Upper lobe of right lung (tissue), 1 donor: ENCODE measurements at places on chromosomes 6 and 20. TPM values are rescaled to one million over a fixed set of nuclear protein-coding genes. Genes with fewer than 3 reads are reported as not detected.
A peak's percentile ranks its signal among the peaks of the same experiment; 100 is the strongest.

CFAP61 gene
- not detected for total RNA-seq

- H3K36me3 ChIP-seq: no peaks in the 10 kb centered on the region
- H3K27me3 ChIP-seq: no peaks in the 10 kb centered on the region
- DNase-seq: no peak
- H3K4me3 ChIP-seq: no peak overlapping the region
These were observed 197.5 kb upstream of the JARID2 start for GRCh38 chr6:15048367-15048766.

GRCh38 chr6:101818051-101818450 is 424.5 kb downstream of the GRIK2 start:
- no peak overlapping the region for H3K27ac ChIP-seq
- no peaks in the 10 kb centered on the region for H3K4me1 ChIP-seq
- DNase-seq: no peak
- no peaks in the 10 kb centered on the region for H3K36me3 ChIP-seq
- H3K4me3 ChIP-seq: no peak overlapping the region

- no peak overlapping the region for H3K27ac ChIP-seq
- H3K4me3 ChIP-seq: no peak overlapping the region
- no peaks in the 10 kb centered on the region for H3K4me1 ChIP-seq
- H3K36me3 ChIP-seq: no peaks in the 10 kb centered on the region
- DNase-seq: no peak
These were observed 392.0 kb upstream of the FLRT3 start for GRCh38 chr20:14729390-14729789.

DNA sequence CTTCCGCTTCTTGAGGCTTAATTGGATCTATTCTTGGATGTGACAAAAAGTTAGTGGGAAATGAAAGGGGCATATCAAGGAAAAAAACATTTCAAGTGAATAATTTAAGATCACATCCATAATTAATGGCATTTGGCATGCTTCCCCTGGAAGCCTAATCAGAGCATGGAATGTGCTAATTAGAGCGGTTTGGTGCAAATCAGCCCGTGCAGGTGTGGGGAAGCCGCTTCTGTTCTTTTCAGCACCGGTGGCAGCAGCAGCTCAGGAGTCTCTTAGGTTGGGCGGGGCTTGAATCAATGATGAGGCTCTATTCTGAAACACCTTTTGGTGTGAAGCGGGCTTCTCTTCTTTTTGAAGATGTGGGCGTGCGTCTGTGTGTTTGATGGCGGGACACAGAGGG is 301.2 kb downstream of the LRFN2 start:
- H3K4me1 ChIP-seq: no peaks in the 10 kb centered on the region
- H3K4me3 ChIP-seq: no peak overlapping the region
- no peak for DNase-seq
- no peaks in the 10 kb centered on the region for H3K27me3 ChIP-seq
- H3K27ac ChIP-seq: no peak overlapping the region
- no peaks in the 10 kb centered on the region for H3K36me3 ChIP-seq

DNA sequence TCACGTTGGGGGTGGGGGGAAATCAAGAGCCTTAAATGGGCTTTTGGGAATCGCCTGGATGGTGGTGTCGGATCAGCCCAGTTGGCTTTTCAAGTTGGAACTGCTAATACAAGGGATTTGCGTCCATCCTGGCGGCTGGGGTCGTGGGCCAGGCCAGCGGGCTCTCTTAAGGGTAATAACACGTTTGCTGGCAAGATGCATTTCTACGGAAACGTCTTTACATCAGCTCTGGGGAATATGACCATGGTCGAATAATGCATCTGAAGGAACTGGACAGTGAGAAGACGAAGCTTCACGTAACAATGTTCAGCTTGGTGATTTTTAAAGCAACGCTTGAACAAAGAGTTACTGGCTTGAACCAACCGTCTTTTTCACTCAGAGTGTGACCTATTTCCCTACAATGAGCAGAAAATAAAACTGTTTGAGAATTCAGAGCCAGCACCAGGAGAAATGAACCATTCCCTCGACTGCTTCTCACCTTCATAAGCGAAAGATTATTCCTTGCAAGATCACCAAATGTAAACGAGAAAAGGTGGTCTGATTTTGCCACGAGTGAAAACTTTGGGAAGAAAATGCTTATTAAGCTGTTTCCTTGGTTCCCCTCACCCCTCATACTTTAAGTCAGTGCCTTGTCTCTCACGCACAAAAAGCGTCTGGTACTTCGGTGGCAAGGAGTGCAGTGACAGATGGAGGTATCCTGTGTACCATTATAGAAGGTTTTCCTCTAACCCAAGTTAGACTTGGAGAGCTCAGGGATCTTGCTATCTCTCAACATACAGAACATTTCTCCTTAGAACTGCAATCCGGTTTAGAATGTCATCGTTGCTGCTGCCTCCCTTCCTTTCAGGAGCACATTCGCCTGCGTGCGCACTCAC is 1.4 kb upstream of the MARCKS start:
- no peaks in the 10 kb centered on the region for H3K4me1 ChIP-seq
- no peaks in the 10 kb centered on the region for H3K36me3 ChIP-seq
- H3K27me3 ChIP-seq: peaks cover 4% of the 10 kb centered on the region
- peak overlapping the region; percentile 78 for H3K4me3 ChIP-seq
- DNase-seq: no peak

DNA sequence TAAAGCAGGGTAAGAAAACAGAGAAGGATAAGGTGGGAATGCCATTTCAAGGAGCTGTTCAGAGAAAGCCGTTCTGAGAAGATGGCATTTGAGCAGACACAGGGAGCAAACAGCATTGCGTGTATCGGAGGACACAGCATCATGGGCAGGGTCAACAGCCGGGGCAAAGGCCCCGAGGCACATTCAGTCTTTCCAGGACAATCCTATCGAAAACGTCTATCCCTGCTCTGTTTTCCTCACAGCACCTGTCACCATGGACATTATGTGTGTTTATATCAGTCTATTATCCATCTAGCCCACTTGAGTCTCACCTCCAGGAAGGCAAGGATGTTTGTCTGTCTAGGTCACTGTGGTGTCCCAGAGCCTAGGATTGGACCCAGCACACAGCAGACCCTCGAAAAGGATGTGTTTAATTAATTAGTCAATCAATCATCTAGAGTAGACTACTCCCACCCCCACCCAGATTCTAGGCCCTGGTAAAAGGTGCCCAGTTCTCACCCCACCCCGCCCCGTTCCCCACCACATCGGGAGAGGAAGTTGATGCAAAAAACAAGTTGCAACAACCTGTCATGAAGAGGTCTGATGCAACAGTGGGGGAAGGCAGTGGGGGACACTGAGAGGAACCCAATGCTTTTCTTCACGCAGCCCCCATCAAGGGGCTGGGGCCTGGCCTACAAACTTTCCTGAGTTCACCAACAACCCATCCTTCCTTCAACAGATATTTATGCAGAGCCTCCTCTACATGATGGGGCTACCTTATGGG is 66.6 kb downstream of the PREX1 start:
- no peaks in the 10 kb centered on the region for H3K27me3 ChIP-seq
- no peaks in the 10 kb centered on the region for H3K36me3 ChIP-seq
- peaks cover 39% of the 10 kb centered on the region for H3K4me1 ChIP-seq
- H3K27ac ChIP-seq: peak overlapping the region; percentile 77
- no peak overlapping the region for H3K4me3 ChIP-seq

DNA sequence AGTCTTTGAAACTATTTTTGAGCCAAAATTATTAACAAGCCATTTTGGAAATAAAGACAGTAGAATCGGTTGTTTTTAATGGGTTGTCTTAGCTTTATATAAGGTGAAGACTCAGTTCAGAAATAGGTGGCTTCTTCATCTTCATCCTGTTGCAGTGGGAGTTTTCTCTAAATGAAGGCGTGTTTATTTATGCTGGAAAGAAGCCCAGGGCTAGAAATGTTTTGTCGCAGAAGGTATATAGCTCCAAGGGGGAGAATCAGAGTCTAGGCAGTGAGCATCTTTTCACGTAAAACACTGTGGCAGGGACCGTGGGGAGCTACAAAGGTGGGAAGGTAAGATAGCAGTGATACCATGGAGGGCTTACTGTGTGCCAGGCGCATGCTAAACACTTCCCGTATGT is 34.3 kb downstream of the FARS2 start:
- DNase-seq: no peak
- H3K4me1 ChIP-seq: peaks cover 6% of the 10 kb centered on the region
- no peak overlapping the region for H3K4me3 ChIP-seq
- H3K27ac ChIP-seq: no peak overlapping the region
- no peaks in the 10 kb centered on the region for H3K36me3 ChIP-seq
- no peaks in the 10 kb centered on the region for H3K27me3 ChIP-seq

GRCh38 chr6:43639984-43640800 is 4.6 kb downstream of the MAD2L1BP start:
- H3K4me1 ChIP-seq: peaks cover 22% of the 10 kb centered on the region
- H3K27ac ChIP-seq: no peak overlapping the region
- no peaks in the 10 kb centered on the region for H3K27me3 ChIP-seq

DNA sequence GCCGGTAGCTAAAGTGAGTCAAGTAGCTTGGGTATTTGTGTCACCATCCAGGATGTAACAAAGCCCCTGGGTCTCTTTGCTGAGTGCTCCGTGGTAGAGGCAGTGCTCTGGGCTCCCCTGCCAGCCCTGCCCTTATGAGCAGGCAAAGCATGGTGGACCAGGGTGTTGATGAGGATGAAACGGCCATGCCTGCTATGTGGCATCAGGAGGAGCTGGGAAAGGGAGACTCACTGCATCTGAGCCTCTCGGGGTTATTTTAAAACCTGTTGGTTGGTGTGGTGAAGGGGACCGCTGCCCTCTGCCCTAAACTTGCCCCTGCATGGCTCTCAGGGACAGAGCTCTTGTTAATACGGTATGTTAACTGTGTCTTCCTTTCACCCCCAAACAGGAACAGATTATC is 143.1 kb downstream of the DTNBP1 start:
- H3K4me1 ChIP-seq: no peaks in the 10 kb centered on the region
- H3K4me3 ChIP-seq: no peak overlapping the region
- H3K27ac ChIP-seq: no peak overlapping the region
- peaks cover 66% of the 10 kb centered on the region for H3K36me3 ChIP-seq
